ENCODE measurements at places on chromosomes 3 and 15.
A peak's percentile ranks its signal among the peaks of the same experiment; 100 is the strongest.

- DNase-seq = no peak
Measured at GRCh38 chr3:107612664-107613084, 89.9 kb downstream of the BBX start.

DNA sequence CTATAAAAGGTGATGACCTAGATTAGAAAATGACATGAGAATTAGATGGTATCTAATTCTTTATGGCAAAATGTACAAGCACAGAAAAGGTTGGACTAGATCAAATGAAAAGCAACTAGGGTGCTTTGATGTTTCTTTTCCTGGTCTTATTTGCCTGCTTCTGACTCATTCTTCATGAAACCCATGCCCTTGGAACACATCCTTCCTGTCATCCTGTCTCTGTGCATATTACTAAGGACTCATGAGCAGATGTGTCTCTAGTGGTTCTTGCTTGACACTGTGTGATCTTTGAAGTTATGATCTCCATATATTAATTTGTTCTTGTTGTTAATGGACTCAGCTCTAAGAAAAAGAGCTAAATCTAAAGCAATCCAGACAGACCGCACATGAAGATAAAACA lies 314.0 kb downstream of the ERC2 start:
- DNase-seq = no peak

DNA sequence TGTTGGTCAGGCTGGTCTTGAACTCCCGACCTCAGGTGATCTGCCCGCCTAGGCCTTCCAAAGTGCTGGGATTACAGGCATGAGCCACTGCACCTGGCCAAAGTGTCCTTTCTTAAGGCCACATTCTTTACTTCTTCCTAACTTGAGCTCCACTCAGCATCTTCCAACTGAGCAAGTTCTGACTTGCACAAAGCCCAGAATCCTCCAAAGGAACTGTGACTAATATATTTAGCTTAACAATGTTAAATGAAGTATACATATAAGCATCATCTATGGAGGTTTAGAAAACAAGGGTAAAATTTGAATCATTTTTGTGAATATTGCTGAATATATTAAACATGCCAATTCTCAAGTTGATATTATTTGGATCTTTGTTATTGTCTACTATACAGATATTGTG lies 93.7 kb downstream of the SHQ1 start:
- DNase-seq = no peak

DNA sequence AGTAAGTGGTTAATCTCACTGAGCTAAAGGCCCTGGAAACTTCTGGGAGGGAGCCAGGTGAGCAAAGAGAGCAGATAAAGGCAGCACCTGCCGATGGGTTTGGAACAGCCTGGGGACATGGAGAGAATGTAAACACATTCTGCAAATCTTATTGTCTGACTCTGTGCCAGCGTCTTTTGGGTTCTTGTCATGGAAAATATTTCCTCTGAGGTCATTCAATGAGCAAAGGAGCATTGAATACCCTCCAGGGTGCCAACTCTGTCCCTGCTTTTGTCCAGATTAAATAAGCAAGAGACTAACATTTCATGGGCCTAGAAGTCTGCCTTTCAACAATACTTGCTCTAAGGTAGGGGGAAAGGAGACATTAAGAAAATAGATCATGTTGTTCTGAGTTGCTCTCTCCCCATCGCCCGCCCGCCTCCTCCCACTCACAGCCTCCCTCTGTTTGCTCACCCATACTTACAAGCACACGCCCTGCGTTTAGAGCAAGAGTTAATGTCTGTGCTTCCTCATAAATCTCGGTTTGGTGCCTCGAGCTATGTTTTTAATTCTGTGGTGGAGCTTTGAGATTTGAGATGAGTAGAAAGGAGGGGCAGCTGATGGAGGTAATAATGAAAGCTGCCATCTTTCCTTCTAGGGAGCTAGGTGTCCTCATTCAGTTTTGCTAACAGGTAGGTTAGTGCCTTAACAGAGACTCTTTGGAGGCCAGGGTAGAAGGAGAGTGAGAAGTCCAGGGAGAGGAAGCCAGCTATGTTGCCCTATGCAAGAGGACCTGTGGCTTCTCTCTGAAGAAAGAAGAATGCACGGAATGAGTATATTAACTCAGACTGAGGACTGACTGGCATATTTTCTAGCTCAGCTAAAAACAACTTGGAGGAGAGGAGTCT lies 132.9 kb downstream of the TPRG1 start:
- peak; percentile 49 for DNase-seq

DNA sequence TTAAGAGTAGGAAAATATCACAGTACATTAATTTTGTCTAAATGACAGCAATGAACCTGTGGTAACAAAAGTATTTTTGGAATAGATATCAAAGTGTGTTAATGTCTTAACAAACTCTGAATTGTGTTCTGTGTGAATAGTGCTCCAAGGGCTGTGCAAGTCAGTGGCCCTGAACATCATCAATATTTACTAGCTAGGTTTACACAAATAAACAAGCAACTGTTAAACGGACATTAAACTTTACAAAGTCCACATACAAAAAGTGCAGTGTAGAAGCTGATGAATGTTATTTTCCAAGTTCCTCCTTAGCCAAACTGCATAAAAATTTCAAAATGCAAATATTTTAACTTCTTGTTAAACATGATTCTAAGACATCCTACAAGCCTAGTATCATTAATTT lies 2.1 kb upstream of the GTF2A2 start:
- no peak for DNase-seq

DNA sequence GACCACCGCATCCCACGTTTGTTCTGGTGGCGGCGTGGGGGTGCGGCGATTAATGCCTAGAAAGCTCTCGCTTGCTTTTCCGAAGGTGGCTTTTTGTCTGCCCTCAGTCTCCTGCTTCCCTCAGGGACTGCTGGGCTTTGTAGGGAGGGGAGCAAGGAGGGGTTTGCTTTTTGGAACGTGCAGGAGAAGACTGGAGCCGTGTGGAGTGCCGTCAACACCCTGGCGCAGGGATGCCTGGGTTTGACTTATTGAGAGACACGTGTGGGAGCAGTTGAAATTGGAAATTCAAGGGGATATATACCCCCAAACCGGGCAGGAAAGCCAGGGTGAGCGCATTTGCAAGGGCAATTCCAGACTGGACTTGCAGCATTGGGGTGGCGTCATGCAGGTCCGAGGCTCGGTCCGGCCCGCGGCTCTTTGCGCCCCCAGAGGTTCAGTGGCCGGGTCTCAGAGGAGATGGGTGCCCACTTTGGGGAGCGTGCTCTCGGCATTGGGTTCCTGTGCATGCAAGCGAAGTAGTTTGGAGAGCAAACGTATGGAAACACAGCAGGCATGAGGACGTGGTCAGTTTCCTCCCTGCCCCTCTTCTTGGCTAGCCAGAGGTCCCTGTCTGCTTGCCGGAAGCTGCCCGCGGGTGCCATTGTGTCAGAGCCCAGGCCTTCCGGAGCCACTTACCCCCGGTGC lies 2.1 kb downstream of the EPHB1 start:
- no peak for DNase-seq

- DNase-seq = no peak
Measured at GRCh38 chr3:172546105-172546504, 22.9 kb upstream of the TNFSF10 start.

- no peak for DNase-seq
Measured at GRCh38 chr3:42504334-42505127, 2.1 kb downstream of the VIPR1 start.

DNA sequence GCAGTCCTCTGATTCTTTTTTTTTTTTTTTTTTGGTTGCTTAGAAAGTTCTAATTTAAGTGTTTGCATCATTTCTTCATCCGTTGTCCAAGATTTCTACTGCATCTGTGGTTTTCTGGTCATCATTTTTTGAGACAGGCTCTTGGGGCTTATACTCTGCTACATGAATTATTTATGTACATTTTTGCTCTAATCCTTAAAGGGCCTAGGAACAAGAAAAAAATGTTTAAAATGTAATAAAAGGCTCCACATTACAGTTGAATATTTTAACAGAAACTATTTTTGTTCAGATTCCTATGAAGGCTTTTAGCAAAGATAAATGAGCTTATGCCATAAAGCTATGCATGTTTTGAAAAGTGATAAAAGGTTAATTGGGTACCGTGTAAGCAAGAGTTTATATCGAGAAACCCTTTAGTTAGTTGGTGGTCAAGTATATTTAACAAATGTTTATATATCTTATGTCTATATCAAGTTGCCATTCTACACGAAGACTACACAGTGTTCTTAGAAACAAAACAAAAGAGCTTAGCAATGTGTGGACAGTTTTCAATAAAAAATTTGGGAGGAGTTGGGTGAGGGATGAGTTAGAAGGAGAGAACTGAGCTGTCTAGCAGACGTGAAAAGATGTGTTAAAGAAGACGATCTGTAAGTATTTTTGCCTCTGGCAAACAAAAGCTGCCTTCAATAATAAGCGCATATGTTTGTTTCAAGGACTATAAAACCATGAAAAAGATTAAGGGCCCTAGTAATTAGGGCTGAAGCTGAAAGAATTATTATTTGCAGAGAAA lies 563.6 kb upstream of the NAALADL2 start:
- DNase-seq = no peak

DNA sequence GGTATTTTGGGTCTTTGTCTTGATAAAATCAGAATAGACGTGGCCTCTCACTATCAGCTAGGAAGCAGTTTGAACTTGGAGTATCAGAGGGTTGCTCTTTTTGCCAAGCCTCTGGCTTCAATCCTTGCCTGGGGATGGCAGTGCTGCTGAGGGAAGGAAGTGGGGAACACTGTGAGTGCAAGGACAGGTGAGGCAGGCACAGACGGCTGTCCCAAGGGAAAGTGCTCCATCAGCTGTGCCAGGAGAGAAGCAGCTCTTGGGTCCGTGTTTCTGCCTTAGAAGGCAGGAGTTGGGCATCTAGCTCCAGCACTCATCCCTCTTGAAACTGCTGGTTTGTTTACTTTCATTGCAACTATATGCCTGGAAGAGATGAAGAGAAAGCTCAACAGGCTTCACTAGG lies 33.2 kb downstream of the PML start:
- DNase-seq = no peak

GRCh38 chr3:17945018-17945798 lies 202.8 kb upstream of the TBC1D5 start:
- no peak for DNase-seq

DNA sequence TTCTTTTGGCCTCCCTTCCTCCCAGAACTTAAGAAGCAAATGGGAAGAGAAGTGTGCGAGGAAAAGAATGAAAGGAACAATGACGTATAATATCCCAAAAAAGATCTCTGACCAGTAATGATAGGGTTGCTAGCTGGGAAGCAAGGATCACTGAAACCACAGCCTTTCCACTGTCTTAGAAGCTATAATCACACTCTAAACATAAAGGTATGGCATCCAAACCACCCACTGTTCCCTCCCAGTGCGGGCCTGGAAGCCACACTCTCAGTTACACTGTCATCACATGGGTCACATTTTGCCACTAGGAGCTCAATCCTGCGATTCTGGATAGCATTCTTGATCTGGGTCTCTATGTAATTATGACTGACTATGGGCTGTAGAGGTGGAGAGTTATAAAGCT lies 131.6 kb upstream of the HACD2 start:
- no peak for DNase-seq

DNA sequence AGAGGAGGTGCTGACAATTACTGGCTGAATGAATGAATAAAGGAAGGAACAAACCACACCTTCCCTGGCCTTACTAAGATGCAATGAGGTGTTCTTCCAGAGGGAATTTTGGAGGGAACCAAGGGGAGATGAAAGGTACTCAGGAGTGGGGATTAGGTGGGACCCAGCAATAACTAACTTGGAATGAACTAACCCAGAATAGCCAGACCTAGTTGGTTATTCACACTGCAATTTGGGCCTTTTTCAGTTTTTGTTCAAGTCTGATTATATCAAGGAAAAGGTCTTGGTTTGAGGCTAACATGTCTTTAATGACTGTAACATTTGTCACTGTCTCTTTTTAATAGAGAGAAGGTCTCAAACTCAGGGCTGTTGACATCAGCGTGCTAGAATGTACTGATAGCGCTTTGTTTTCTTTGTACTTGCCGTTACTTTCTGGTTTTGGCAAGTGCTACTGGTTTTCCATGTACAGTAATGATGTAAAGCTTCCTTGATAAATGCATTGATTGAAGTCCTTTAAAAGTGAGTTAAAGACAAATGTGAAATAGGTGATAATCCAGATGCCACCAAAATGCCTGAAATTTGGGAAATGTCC lies 3.2 kb upstream of the PLXND1 start:
- DNase-seq = no peak

- no peak for DNase-seq
Measured at GRCh38 chr3:182570946-182571594, 222.2 kb upstream of the ATP11B start.

DNA sequence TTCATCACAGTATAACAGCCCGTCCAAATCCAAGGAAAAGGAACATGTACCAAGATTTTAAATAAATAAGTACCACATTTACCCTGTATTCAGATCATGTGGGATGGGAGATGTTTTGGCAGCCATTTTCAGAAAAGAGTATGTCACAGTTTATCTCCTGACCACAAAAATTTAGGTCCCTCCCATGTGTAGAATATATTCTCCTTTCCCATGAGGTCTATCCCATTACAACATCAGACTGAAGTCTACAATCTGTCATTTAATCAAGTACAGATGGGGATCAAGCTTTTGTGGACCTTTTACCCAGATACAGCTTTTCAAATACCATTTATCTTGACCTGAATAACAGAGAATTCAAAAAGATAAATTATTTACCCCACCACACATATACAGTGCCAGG lies 444.5 kb downstream of the PLOD2 start:
- no peak for DNase-seq

- DNase-seq = no peak
Measured at GRCh38 chr3:113151461-113152031, 59.8 kb upstream of the BOC start.

DNA sequence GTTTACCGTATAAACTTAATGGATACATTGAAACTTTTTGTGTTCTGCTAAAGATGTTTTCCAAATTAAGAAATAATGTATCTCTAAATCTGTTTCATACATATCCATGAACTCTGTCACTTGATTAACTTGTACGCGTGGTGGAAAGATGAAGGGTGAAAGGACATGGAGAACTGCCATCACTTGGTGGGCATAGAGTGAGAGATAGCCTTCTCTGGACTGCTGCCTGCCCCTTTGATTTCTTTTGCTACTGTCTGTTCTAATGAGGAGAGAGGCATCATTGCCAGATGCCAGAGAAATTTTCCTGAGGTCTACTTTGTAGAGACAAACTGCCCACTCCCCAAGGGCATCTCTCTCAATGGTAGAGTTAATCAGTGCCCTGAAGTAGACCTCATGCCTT lies 120.5 kb downstream of the SLMAP start:
- no peak for DNase-seq

- no peak for DNase-seq
Measured at GRCh38 chr3:52195291-52195597, 2.7 kb upstream of the ALAS1 start.

DNA sequence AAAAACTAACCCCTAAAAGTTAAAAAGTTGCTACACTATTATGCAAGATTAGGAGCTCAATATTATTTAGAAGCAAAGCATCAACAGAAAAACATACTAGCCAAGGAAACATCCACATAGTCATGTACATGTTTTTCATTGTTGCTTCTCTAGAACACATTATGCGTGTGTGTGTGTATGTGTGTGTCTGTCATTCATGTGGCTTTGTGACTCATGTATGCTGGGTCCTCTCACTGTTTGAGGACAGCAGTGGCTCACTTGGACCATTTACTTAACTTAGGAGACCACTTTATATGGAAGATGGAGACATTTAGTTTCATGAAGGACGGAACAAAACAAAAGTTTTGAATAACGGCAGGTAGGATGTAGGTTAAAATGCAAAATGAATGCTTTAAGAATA lies 219.4 kb upstream of the THBS1 start:
- no peak for DNase-seq
